ENCODE measurements at places on chromosomes 5 and 9.

- no peak for DNase-seq
Measured at GRCh38 chr9:32454280-32454679, 69.8 kb downstream of the ACO1 start.

- DNase-seq: peak; percentile 19
Measured at GRCh38 chr5:71587766-71588532, 809 bp downstream of the MCCC2 start.

GRCh38 chr5:94228791-94229190, 389.6 kb downstream of the KIAA0825 start:
- no peak for DNase-seq

DNA sequence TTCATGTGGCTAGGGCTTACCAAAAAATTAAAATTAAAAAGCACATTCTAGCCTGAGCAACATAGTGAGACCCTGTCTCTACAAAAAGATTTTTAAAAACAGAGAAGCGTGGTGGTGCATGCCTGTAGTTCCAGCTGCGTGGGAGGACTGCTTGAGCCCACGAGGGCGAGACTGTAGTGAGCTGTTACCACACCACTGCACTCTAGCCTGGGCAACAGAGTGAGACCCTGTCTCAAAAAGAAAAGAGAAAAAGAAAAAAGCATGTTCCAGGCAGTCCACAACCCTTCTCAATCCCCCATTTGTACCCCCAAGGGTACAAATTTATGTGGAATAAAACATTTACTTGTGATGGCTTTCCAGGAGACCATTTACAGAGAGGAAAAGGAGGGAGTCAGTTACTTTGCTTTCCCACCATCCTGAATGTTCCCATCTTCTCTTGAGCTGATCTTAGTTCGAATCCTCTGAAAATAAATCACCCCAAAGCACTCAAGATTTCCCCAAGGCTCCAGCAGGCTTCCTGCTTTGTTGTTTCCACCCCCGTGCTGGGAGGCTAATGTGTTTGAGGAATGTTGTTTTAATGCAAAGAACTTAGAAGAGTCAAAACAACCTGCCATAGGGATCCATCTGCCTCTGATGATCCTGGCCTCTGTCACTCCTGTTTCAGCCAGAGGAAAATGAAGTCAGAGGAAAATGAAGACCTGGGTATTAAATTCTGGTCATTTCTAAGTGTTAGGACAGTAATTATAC, 384.7 kb downstream of the BNC2 start:
- no peak for DNase-seq

- DNase-seq: no peak
Measured at GRCh38 chr9:90459321-90459720, 183.3 kb downstream of the DIRAS2 start.

Measured in adipocyte (in vitro differentiated cells).